ENCODE measurements at places on chromosomes 5 and 9.

GRCh38 chr5:56064984-56065383 lies 70.2 kb upstream of the IL6ST start:
- no peak for DNase-seq

DNA sequence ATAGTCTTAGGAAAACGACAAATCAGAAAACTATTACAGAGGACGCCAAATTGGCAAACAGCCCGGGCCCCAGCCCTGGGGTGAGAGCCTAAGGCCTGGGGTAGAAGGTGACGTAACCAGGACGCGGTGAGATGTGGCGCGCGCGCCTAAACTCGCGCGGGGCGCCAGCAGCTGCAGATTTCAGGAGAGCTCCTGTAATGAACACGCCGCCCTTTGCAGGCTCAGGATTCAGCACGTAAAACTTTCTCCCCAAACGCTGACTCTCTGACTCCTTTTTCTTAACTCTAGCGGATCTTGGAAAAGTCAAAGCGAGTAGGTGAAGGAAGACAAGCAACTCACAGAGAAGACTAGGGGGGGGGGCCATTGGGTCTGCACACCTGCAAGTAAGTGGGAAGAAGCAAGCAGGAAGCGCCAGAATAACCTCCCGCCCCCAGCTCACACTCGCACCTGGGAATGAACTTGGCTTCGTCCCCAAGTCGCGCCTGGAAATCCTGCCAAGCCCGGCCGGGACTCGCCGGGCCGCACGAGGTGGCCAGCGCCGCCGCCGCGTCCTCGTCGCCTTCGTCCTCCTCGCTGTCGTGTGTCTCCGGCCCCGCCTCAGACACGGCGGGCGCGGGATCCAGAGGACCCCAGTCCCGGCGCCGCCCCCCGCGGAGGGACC lies 822 bp downstream of the RASEF start:
- DNase-seq: no peak

- DNase-seq: no peak
Measured at GRCh38 chr9:129322022-129322621, 144.1 kb upstream of the IER5L start.

DNA sequence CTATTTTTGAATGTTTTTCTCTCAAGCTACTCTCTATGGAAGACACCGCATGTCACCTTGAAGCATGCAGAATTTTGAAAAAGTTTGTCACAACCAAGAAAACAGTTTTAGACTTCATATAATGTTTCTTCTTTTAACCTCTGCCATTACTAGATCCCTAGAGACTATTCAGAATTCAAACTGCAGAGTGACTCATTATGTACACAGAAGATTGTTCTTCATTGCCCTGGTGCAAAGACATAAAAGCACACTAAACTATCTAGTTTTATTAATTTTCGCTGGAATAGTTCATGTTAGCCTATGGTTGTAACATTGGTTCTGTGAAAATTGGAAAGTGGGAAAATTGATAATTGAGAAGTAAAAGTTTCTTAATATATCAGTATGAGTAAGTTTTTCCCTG lies 18.4 kb downstream of the F2RL2 start:
- DNase-seq: no peak

DNA sequence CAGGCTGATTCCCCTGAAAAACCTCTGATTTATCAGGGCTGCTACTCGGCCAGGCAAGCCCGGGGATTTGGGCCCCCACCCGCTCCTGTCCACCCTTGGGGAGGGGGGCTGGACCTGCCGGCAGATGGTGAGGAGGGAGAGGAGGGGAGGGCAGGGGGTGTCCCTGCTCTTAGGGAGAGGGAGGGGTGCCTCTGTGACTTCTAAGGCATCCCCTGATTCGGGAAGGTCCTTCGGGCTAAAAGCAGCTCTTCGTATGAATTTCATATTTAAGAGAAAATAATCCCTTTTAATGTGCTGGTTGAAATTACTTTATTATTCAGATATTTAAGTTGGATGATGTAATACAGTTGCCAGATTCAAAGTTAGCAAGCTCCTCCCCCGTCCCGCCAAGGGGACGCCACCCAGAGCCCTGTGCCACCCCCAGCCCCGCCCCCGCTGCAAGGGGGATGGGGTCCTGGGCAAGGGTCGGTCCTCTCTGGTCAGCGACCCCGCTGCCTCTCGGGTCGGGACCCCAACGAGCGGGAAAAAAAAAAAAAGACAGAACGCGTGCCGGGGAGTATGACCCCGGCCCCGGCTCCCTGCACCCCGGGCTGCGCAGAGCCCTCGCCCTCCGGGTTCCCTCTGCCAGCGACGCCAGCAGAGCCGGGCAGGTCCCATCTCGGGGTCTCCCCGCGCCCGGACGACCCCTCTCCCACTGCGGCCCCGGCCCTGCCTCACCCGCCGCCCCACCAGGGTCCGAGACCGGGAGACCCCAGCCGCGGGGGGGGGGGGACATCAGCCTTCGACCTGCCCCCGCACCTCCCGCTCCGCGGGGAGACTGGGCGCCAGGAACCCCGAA lies 12.4 kb downstream of the LHX3 start:
- DNase-seq: no peak

- DNase-seq: no peak
Measured at GRCh38 chr5:119743927-119744326, 114.6 kb downstream of the FAM170A start.

DNA sequence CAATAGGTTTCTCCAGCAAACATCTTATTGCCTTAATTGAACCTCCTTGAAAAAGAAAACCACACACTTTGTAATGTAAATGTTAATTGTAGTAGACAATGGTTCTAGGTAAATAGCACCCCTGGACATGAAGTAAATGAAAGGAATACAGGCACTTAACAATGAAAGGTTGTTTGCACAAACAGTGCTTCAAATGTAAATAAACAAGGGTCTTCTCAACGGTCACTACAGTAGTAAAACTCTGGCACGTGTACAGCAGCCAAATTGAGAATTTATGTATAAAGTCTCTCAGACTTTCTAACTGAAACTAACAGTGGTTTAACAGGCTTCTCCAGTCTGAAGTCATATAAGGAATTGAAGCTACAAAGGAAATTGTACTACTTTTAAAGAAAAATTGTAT lies 218.3 kb downstream of the MEF2C start:
- DNase-seq: no peak

Measured in stimulated activated CD8-positive, alpha-beta memory T cell treated with anti-CD3 and anti-CD28 coated beads, Interleukin-4, amount 100 ng/mL, for 4 hours (primary cell).